CD4-positive, alpha-beta T cell treated with Interferon gamma for 1 hour (primary cell): ENCODE measurements at places on chromosomes 12 and 14.

GRCh38 chr14:102775855-102776760 is 1.1 kb upstream of the TRAF3 start:
- DNase-seq = no peak

GRCh38 chr12:119715268-119715620 is 47.3 kb downstream of the PRKAB1 start:
- DNase-seq = no peak

DNA sequence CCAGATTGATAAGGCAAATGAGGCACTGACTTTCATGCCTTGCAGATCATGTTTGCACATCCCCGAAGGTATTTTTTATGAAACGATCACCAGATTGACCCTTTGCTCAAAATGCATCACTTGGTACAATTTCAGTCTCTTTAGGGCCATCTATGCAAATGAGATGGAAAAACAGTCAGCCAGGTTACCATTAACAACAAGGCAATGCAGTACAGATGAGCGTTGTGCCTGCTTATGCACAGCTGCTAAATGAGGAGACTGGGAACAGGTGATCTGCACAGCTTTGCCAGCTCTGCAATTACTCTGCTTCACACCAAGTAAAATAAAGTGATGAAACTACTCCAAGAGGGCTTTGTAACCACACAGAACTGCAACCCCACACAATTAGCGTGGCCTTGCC is 26.1 kb upstream of the PLEKHG7 start:
- DNase-seq = no peak

- DNase-seq = no peak
These were observed 205.0 kb upstream of the FOXN3 start for GRCh38 chr14:89621791-89622638.

DNA sequence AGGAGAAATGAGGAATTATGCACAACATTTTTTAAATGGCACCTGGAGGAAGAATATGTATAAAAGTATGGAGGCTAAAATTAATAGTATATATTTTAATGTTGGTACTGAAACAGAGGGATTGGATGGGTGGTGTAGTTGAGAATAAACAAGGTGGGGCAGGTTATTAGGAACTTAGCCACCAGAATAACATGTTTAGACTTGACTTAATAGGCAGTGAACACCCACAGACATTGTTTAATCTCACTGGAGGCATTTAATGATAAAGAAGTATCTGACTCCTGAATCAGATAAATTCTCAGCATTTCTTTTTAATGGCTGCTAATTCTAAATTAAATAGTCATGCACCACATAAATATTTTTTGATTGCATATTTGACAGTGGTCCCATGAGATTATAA is 139.7 kb downstream of the CNTN1 start:
- DNase-seq = no peak

DNA sequence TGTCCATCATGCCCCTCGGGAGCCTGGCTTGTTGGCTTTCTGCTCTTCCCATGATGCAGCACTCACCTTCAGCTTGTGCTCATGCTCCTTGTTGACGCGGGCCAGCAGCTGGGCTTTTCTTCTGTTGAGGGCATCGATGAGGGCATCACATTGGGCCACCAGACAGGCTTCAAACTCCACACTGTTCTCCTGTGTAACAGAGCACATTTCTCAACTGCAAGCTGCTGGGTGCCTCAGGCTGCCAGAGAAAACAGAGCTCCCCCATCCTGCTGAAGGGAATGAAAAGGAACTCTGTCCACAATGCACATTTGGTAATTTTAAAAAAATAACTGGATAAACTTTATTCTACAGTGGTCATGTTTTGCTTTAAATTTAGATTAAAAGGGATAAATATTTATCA is 72.1 kb downstream of the TRIM9 start:
- DNase-seq = no peak

DNA sequence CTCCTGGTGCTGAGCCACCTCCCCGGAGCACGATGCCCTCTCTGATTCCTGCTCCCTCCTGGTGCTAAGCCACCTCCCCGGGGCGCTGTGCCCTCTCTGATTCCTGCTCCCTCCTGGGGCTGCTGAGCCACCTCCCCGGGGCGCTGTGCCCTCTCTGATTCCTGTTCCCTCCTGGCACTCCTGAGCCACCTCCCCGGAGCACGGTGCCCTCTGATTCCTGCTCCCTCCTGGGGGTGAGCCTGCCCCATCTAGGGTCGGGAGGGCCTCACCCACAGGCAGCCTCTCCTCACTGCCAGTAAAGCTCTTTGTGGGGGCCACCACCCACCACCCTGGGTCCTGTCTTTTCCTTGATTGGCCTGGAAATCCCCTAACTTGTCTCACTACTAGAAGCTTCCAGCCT is 327.6 kb upstream of the SFSWAP start:
- DNase-seq = no peak

GRCh38 chr12:28083840-28084678 is 106.2 kb upstream of the CCDC91 start:
- no peak for DNase-seq

DNA sequence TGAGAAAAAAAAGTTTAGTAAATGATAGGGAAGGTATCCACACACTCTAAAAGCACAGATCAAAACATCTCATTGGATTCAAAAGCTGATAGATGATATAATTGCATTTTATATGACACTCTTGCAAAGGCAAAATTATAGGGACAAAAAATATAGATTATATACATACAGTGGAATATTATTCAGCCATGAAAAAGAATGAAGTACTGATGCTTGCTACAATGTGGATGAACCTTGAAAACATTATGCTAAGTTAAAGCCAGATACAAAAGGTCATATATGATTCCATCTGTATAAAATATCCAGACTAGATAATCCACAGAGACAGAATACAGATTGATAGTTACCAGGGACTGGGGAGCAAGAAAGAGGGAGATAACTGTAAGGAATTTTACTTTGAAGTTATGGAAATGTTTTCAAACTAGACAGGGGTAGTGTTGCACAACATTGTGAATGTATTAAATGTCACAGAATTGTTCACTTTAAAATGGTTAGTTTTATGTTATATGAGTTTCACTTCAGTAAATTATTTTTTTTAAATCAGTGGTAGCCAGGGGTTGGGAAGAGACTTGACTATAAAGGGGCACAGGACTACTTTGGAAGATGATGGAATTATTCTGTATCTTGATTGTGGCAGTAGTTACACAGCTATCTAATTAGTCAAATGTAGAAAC is 41.7 kb upstream of the CDKN3 start:
- no peak for DNase-seq

- DNase-seq = no peak
These were observed 34.8 kb upstream of the MMP17 start for GRCh38 chr12:131793243-131794022.

DNA sequence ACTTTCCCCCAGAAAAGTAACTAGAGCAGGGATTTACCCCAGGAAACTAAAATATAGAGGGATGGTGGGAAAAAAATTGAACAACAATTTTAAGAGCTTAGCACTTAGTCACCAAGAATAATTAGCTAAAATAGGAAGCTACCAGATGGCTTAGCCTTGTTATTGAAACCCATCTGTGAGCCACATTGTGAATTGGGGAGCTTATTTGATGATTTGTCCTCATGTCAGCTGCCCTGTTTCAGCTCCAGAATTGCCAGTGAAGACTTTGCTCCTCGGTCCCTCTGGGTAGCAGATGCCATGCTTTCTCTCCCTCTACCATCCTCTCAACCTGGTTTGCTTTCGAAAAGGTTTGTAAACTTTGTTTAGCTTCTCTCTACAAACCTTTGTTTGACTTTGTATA is 67.7 kb upstream of the PTHLH start:
- no peak for DNase-seq

DNA sequence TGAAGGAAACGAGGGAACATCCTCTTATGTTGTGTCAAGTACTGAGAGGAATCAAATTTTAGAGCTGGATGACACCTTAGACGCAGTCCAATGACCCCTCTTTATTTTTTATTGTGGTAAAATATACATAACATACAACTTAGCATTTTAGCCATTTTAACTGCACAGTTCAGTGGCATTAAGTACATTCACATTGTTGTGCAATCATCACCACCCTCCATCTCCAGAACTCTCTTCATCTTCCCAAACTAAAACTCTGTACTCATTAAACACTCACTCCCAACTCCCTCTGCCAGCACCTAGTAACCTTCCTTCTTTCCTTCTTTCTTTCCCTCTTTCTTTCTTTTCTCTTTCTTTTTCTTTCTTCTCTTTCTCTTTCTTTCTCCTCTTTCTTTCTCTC is 97.2 kb upstream of the SLC24A4 start:
- no peak for DNase-seq

GRCh38 chr12:304805-305204 is 42.2 kb upstream of the SLC6A13 start:
- DNase-seq = no peak

DNA sequence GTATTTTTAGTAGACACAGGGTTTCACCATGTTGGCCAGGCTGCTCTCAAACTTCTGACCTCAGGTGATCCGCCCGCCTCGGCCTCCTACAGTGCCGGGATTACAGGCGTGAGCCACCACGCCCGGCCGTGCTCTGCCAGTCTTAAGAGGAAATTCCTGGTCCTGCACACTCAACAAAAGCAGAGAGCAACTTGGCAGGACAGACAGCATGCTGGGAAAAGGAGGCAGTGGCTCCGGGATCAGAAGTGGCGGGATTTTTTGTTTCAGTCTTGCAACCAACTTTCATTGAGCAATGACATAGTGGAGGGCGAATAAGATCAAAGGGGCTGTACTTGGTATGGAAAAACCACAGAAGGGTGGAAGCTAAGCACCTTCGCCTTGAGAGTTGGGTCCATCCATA is 2.1 kb downstream of the CKAP4 start:
- no peak for DNase-seq

DNA sequence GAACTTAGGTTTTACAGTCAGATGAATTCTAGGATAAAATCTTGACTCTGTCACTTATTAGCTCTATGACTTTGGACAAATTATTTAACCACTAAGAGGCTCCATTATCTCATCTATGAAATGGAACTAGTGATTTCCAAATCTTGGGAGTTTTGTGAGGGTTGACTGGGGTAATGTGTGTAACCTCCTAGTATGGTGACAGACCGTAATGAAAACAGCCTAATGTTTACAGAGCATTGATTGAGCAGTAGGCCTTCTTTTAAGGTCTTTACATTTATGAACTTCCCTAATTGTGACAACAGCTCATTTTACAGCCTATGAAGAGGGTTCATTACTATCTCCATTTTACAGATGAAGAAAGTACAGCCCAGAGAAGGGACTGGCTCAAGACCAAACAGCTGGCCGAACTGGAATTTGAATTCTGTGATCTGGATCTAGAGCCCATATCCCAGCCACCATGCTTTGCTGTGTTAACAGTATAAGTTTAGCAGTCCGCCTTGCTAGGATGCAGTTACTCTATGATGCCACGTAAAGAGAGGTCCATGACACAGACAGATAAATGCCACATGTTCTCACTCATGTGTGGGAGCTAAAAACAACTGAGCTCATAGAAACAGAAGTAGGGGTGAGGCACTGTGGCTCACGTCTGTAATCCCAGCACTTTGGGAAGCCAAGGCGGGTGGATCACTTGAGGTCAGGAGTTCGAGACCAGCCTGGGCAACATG is 9.1 kb upstream of the FBXL14 start:
- DNase-seq = no peak

DNA sequence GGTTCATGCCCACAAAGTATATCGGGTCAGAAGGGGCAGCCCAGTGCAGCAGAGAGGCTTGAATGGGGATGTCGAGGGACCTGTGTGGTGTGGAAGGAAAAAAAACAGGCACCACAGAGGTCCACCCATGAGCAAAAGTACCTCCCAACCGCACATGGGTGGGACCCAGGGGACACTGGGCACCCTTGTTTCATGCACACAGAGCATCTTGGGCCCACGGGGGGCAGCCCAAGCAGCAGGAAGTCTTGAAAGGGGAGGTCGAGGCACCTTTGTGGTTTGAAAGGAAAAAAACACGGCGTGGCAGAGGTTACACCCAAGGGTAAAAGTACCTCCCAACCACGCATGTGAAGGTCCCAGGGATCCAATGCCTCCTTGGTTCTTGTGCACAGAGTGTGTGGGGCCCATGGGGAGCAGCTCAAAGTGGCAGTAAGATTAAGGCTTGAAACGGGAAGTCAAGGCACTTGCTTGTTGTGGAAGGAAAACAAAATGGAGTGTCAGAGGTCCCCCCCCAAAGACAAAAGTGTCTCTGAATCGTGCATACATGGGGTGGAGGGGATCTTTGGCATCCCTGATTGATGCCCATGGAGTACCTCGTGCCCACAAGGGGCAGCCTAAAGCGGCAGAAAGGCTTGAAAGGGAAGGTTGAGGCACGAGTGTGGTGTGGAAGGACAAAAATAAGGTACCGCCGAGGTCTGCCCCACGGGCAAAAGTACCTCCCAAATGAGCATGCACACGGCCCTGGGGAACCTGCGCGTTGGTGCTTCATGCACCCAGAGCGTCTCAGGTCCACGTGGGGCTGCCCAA is 575.5 kb downstream of the ALG10 start:
- no peak for DNase-seq

GRCh38 chr12:121442028-121442948 is 42.4 kb downstream of the RNF34 start:
- DNase-seq = no peak

GRCh38 chr12:106724934-106725333 is 49.5 kb upstream of the RIC8B start:
- DNase-seq = no peak

DNA sequence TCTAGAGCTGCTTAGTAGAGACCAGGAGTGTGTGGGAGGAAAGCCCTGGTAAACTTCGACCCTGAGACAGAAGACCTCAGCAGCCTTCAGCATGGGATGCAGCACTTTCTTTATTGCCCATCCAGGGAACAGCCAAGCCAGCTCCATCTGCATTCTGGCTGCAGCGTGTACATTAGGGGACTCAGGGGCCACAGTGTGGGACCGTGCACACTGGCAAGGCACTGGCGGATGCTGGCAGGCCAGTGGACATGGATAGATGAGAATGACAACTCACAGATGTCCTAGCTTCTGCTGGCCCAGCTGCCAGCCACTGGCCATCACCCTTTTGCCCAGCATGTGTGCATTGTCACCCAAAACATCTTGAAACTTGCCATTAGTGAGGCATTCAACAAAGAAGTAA is 12.5 kb downstream of the PLD4 start:
- DNase-seq = no peak

DNA sequence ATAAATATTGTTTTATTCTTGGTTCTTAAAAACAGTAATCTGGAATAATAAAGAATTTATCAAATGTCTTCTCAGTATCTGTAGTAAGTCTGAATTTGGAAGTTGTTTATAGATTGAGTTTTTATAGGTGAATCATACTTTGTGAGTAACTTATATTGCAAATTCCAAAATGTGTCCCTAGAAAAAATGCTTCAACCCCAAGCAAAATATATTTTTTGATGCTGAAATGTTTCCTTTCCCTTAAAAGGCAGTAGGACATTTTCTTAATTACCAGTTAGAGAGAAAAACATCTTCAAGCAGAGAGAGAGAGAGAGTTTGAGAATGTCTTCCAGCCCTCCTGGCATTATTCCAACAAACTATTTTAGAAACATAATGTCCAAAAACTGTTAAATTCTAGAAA is 37.9 kb downstream of the PELI2 start:
- DNase-seq = no peak

- no peak for DNase-seq
These were observed 83.0 kb downstream of the DENND5B start for GRCh38 chr12:31507966-31508365.

GRCh38 chr14:94598816-94599655 is 13.2 kb upstream of the SERPINA3 start:
- no peak for DNase-seq
